Activated naive CD4-positive, alpha-beta T cell treated with anti-CD3 and anti-CD28 coated beads, Interleukin-2, amount 10 ng/mL, durations not matched to agents 5 hours and 36 hours (primary cell): ENCODE measurements at places on chromosomes 1 and 21. TPM values are rescaled to one million over a fixed set of nuclear protein-coding genes. Genes with fewer than 3 reads are reported as not detected.

The BRINP3 gene
- not detected for total RNA-seq

The NTMT2 gene
- not detected for total RNA-seq

The GPR37L1 gene
- not detected for total RNA-seq

The PFDN2 gene
- total RNA-seq = 47.2 TPM

The COL6A2 gene
- total RNA-seq = 11.6 TPM

The HSD3B1 gene
- not detected for total RNA-seq

The GBP7 gene
- total RNA-seq = 0.39 TPM

The SYTL1 gene
- total RNA-seq = 139 TPM

The CHI3L2 gene
- total RNA-seq = 26.7 TPM

The SPRR3 gene
- not detected for total RNA-seq

The ARHGEF19 gene
- 8.9 TPM for total RNA-seq

The AMY1C gene
- total RNA-seq = not detected

The ANKRD34A gene
- total RNA-seq = 3.2 TPM

The NBPF6 gene
- total RNA-seq = not detected
